ENCODE measurements at places on chromosomes 5 and 9.

DNA sequence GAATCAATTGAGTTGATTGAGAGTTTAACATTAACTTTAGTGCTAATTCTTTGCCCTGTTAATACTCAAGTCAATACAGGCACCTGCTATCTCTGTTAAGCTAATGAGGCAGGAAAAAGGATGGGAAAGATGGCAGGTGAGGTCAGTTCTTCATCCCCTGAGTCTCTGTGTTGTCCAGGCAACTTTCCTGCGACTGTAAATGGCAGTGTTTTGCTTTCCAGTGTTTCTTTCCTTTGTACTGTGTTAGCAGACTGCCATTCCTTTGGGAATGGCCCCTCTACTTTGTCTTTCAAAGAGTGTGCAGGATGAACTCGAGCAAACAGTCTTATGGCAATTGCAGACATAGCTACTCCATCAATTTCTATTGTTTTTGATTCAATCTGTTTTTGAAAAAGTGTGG is 202.2 kb upstream of the VLDLR start:
- DNase-seq = no peak

GRCh38 chr9:122031776-122032175 is 61.3 kb downstream of the TTLL11 start:
- DNase-seq = no peak

DNA sequence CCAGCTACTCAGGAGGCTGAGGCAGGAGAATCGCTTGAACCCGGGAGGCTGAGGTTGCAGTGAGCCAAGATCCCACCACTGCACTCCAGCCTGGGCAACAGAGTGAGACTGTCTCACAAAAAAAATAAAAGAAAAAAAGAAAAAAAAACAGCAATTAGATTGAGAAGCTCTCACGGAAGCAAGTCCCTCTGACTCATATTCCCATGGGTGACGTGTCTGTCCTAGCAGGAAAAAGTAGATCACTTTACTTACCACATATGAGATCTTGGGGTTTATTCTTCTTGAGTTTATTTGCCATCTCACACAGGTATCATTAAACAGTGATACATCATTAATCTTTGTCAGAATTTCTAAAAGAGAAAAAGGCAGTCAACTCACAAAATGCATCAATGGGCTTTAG is 62.6 kb downstream of the SUSD1 start:
- no peak for DNase-seq

DNA sequence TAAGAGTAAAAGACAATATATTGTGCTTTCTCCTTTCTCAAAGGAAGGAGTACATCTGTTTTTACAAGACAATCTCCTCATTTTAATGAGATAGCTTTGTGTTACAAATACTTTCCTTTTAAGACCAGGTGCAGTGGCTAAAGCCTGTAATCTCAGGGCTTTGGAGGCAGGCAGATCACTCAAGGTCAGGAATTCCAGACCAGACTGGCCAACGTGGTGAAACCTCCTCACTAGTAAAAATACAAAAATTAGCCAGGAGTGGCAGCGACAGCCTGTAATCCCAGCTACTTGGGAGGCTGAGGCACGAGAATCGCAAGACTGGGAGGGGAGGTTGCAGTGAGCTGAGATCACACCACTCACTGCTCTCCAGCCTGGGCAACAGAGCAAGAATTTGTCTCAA is 11.8 kb downstream of the TMEM161B start:
- DNase-seq = no peak

- DNase-seq = no peak
Measured at GRCh38 chr5:6260846-6261245, 117.5 kb downstream of the MED10 start.

- peak; percentile 3 for DNase-seq
Measured at GRCh38 chr5:157342822-157343402, 77.0 kb downstream of the CYFIP2 start.

DNA sequence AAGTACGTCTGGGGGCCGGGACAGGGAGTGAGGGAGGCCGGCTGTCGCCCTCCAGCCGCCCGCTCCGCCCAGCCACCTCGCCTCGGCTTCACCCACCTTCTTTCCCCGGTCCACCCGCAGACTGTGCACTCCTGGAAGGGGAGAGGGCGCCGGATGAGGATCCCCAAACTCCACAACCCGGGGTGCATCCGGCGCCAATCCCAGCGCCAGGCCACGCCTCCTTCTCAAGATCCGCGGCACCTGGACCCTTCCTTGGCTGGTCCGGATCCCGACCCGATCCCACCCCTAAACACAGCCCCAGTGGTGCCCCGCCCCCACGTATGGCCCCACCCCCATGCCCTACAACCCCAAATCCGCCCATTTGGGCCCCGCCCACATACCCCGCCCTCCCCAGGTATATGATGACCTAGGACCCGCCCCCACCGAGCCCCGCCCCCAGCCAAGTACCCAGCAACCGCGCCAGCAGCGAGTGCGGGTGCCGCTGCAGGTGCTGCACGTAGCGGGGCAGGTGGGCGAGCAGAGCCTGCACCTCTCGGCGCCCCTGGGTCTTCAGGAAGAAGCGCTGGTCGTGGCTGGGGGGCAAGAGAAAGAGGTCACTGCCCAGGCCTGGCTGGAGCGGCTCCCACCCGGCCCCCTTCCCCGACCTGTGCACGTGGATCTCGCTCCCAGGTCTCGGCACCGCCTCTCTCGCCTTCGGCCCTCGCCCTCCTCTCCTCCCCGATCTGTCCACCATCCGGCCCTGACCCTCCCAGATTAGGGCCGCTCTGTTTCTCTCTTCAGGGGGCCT is 3.2 kb downstream of the PIP5KL1 start:
- no peak for DNase-seq

DNA sequence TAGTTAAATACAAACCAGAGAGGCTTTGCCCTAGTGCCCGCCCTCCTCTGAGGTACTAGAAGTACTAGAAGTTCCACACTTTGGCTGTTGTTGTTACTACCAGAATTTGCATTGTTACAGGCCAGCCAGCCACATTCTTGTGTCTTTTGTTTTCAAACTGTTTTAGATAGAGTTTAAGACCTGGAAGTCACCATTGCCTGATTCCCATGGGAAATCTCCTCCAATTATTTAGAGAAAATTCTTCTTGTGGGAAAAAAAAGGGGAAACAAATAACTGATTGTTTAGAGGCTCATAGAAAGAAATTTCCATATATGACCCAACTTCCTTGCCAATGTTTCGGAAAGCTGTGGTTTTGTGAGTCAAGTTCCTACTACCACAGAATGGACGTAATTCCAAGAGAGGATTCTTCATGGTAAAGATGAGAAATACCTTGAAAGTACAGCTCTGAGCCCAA is 252.2 kb downstream of the GOLPH3 start:
- DNase-seq = no peak
